Lower leg skin (tissue), 4 donors: ENCODE measurements at places on chromosomes 1 and 21. TPM values are rescaled to one million over a fixed set of nuclear protein-coding genes. Genes with fewer than 3 reads are reported as not detected.

The RIPK4 gene
- 64.1 TPM for total RNA-seq

The NES gene
- total RNA-seq, result 5.4 TPM

The LRRC71 gene
- not detected for total RNA-seq

The GJA8 gene
- not detected for total RNA-seq

The CAPN9 gene
- total RNA-seq, result 0.11 TPM

The AMPD1 gene
- not detected for total RNA-seq

The UTS2 gene
- not detected for total RNA-seq

The NTNG1 gene
- 2.6 TPM for total RNA-seq

The PTGFR gene
- 1.8 TPM for total RNA-seq

The CLDN14 gene
- not detected for total RNA-seq

The CAPN8 gene
- total RNA-seq, result 2.4 TPM

The SLAMF8 gene
- 3.1 TPM for total RNA-seq

The NBPF6 gene
- not detected for total RNA-seq

The PCAT6 gene
- 3.4 TPM for total RNA-seq

The LAX1 gene
- total RNA-seq, result 0.17 TPM

The NUP210L gene
- not detected for total RNA-seq

The ATP1A2 gene
- total RNA-seq, result 5.8 TPM

The CNR2 gene
- total RNA-seq, result not detected

The EVI5 gene
- 19.5 TPM for total RNA-seq

The A3GALT2 gene
- not detected for total RNA-seq

The NCMAP gene
- 0.21 TPM for total RNA-seq

The PYCR2 gene
- 43.1 TPM for total RNA-seq

The CCDC30 gene
- 1.3 TPM for total RNA-seq

The MAP1LC3C gene
- total RNA-seq, result 3.8 TPM

The TMIGD3 gene
- 0.68 TPM for total RNA-seq

The EXTL1 gene
- total RNA-seq, result 3.9 TPM

The IARS2 gene
- 87.6 TPM for total RNA-seq

The PAQR7 gene
- 20.1 TPM for total RNA-seq

The LCE1D gene
- 942 TPM for total RNA-seq

The MATN1 gene
- total RNA-seq, result not detected

The C1orf216 gene
- 5.7 TPM for total RNA-seq

The LCK gene
- 0.25 TPM for total RNA-seq

The THAP3 gene
- 26.9 TPM for total RNA-seq

The CYP2J2 gene
- 4.3 TPM for total RNA-seq

The ABCA4 gene
- 0.46 TPM for total RNA-seq

The RPE65 gene
- total RNA-seq, result not detected

The ERICH3 gene
- not detected for total RNA-seq

The OR2T34 gene
- not detected for total RNA-seq

The LORICRIN gene
- total RNA-seq, result 718 TPM

The TMEM81 gene
- 2.3 TPM for total RNA-seq

The NBPF4 gene
- total RNA-seq, result not detected

The ADGRB2 gene
- 4.4 TPM for total RNA-seq

The C8B gene
- not detected for total RNA-seq

The SHE gene
- 4.4 TPM for total RNA-seq

The FAM76A gene
- 17.0 TPM for total RNA-seq

The ESPN gene
- 27.5 TPM for total RNA-seq

The RBP7 gene
- total RNA-seq, result 18.4 TPM

The LRP8 gene
- total RNA-seq, result 2.1 TPM

The TMEM51 gene
- total RNA-seq, result 8.5 TPM

The AGTRAP gene
- 28.5 TPM for total RNA-seq

The KPRP gene
- total RNA-seq, result 219 TPM

The LCE6A gene
- total RNA-seq, result 207 TPM

The KCNJ9 gene
- 0.12 TPM for total RNA-seq

The AMY1A gene
- total RNA-seq, result not detected

The SLC9C2 gene
- not detected for total RNA-seq

The INPP5B gene
- 23.3 TPM for total RNA-seq
